ENCODE measurements at places on chromosomes 7 and 10. TPM values are rescaled to one million over a fixed set of nuclear protein-coding genes. Genes with fewer than 3 reads are reported as not detected.
A peak's percentile ranks its signal among the peaks of the same experiment; 100 is the strongest.

Gene MEIG1
- total RNA-seq, result not detected

Gene CRHR2
- total RNA-seq, result not detected

DNA sequence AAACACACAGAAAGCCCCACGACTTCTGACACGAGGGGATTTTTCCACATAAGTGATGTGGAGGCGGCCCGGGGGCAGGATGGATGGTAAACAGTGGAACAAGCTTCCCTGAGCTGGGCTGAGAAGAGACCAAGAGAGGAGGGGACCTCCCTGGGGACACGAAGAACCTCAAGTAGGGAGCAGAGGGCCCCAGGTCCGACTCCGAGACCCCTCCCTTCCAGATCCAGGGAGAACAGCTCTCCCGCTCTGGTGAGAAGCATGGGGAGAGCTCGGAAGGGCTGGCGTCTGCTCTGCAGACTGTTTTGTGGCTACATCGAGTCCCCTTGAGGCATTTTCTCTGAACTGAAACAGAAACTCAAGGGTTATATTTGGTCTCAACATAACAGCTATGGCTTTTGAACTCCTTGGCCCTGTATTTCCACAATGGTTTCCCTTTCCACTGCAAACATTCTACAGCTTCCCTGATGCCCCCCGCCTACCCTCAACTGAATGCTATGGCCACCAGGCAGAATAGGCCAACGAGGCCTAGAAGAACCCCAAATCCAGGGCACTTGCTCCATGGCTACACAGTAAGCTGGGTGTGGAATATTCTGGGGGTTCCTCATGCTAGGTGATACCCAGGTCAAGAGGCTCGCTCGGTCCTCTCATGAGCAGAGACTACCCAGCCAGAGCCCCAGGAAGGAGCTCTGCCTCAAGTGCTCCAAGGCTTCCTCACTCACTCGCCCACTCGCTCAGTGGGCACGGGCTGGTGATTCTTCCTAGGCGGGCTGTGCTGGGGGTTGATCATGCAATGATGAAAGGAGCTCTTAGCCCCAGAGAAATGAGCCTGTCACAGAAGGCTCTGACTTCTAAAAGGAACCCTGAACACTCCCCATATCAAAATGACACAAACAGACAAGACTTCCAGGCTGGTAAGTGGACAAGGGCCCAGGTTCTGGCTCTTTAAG, 47.5 kb downstream of the FAM53B start:
- H3K36me3 ChIP-seq, result peaks cover 21% of the 10 kb centered on the region
- H3K27me3 ChIP-seq, result no peaks in the 10 kb centered on the region
- peaks cover 48% of the 10 kb centered on the region for H3K4me1 ChIP-seq
- DNase-seq, result no peak
- no peak overlapping the region for H3K4me3 ChIP-seq
- peak overlapping the region; percentile 83 for H3K27ac ChIP-seq

- no peak overlapping the region for H3K4me3 ChIP-seq
- no peak overlapping the region for H3K27ac ChIP-seq
- H3K27me3 ChIP-seq, result no peaks in the 10 kb centered on the region
- H3K36me3 ChIP-seq, result no peaks in the 10 kb centered on the region
- H3K4me1 ChIP-seq, result no peaks in the 10 kb centered on the region
These were observed 117.0 kb downstream of the OAT start for GRCh38 chr10:124301736-124302135.

- H3K36me3 ChIP-seq, result no peaks in the 10 kb centered on the region
- no peaks in the 10 kb centered on the region for H3K27me3 ChIP-seq
- H3K27ac ChIP-seq, result no peak overlapping the region
- no peaks in the 10 kb centered on the region for H3K4me1 ChIP-seq
- H3K4me3 ChIP-seq, result no peak overlapping the region
These were observed 15.6 kb downstream of the RPA3 start for GRCh38 chr7:7702826-7703225.

- no peaks in the 10 kb centered on the region for H3K27me3 ChIP-seq
- H3K27ac ChIP-seq, result peak overlapping the region; percentile 90
These were observed 1.0 kb downstream of the ADCK2 start for GRCh38 chr7:140673774-140674155.

DNA sequence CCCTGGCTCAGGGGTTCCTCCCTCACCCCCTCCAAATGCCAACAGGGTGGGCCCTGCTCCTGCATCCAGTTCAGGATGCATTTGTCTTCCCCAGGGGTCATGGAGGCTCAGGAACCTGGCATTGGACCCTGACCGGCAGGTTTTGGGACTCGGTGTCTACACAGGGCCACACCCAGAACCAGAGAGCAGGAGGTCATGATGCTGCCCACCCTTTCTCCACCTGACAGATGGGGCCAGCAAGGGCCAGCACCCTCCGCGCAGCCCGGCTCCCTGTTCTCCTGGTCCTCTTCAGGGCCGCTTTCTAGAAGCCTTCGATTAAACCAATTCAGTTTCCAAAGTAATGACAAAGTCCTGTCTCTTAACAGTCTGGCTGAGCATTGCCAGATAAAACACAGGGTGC, 50.2 kb downstream of the CAMK2B start:
- H3K27me3 ChIP-seq, result no peaks in the 10 kb centered on the region
- DNase-seq, result no peak
